ENCODE measurements at places on chromosomes 12 and 14. TPM values are rescaled to one million over a fixed set of nuclear protein-coding genes. Genes with fewer than 3 reads are reported as not detected.

DNA sequence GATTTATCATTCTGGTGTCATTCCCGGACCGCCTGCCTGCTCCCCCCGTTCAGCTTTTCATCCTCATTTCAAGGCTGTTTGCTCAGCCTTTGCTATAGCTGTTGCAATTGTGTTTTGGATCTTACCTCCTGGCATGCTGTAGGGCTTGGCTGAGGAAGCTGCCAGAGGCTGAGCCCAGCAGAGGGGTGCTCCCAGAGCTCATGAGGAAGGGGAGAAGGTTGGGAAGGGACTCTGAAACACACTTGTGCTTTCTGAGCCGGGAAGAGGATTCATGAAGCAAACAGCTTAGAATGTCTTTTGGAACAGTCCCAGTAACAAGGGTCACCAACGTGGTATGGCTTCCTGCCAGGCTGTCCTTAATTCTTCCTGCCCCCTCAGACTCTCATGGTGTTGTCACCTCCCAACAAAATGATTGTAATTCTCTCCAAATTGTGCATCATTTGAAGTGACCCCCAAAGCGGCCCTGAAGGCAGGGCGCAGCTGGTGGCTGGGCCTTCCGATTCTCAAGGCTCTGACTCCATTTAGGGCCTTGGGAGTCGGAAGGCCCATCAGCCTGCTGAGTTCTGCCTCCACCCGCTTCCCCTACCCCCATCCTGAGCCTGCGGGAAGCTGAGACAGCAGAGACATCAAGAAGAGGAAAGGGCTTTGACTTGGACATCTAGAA, 111.9 kb upstream of the ARHGAP5 start:
- DNase-seq: no peak

- peak; percentile 92 for DNase-seq
These were observed 13.2 kb upstream of the SERPINA3 start for GRCh38 chr14:94598816-94599655.

WIF1 gene
- not detected for total RNA-seq

GRCh38 chr14:90791486-90791885, 24.7 kb downstream of the TTC7B start:
- no peak for DNase-seq

GRCh38 chr12:97951239-97951638, 488.6 kb downstream of the RMST start:
- no peak for DNase-seq

NKX2-1 gene
- not detected for total RNA-seq

All from RPMI7951 (cell line).